ENCODE measurements at places on chromosomes 13 and 19.

GRCh38 chr13:36543671-36544070 lies 111.4 kb downstream of the CCNA1 start:
- no peak for DNase-seq

DNA sequence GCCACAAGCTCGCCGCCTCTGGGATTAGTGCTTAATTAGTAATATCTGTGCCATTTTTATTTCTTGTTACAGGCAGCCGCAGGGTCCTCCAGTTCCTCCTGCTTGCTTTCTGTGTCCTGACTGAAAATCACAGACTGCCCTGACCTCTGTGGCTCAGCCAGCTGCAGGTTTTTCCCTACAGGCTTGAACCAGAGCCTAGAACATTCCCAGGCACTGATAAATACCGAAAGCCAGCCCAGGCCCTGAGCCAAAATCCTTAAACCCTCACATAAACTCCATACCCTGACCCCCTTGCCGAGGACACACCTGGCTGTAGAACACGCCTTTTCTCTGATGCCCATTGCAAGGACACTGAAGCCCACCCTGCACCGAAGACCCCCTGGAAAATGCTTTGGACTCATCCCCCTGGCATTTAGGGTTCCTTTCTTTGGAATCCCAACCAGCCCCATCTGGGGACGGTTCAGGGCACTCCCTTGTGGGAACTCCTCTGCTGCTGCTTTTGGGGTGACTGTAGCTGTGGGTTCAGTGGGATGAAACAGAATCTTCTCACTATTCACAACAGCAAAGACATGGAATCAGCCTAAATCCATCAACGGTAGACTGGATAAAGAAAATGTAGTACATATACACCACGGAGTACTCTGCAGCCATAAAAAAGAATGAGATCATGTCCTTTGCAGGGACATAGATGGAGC lies 15.5 kb downstream of the DPP9 start:
- DNase-seq = no peak

- DNase-seq = no peak
These were observed 233.5 kb upstream of the SERP2 start for GRCh38 chr13:44140146-44140545.

- no peak for DNase-seq
These were observed 2.1 kb upstream of the HIPK4 start for GRCh38 chr19:40392123-40392522.

GRCh38 chr19:58581227-58582141 lies 8.3 kb upstream of the MZF1 start:
- DNase-seq = no peak

DNA sequence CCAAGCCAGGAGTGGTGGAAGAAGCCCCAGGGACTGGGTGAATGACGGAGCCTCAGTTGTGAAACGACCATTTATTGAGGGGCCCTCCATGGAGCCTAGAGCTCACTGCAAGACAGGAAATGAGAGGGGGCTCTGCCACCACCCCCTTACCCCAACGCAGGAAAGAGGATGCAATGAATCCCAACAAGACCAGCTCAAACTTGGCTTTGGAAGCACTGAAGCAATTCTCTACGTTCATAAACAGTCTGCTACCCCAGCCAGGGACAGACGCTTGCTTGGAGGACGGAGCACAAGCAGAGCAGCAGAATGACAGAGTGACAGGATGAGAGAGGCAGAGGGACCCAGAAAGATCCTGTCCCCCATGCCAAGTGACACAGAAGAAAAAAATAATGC lies 1.0 kb downstream of the PRKACA start:
- no peak for DNase-seq

GRCh38 chr19:48962029-48962848 lies 2.9 kb upstream of the FTL start:
- DNase-seq = no peak

DNA sequence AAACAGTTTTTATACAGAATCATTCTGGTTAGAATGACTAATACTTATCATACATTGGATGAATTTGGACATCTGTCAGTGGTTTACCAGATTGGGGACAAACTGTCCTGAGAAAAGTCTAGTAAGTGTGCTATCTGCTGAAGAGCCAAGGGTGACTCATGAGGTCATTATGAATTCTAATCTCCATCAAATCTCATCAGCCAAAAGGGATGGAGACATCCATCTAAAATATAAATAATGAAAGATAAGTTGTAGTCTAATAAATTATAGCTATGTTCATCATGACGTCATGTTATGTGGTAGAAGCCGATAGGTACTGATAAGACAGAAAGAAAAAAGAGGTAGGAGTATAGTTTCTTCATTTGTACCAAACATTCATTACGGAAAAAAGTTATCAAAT lies 804.4 kb downstream of the PCDH9 start:
- no peak for DNase-seq

GRCh38 chr13:36520111-36520510 lies 87.8 kb downstream of the CCNA1 start:
- DNase-seq = no peak

Data from HS-5 (cell line).